HuH-7.5 (cell line): ENCODE measurements at places on chromosomes 5 and 9.

GRCh38 chr9:123248630-123249029, 19.8 kb downstream of the STRBP start:
- DNase-seq: no peak

DNA sequence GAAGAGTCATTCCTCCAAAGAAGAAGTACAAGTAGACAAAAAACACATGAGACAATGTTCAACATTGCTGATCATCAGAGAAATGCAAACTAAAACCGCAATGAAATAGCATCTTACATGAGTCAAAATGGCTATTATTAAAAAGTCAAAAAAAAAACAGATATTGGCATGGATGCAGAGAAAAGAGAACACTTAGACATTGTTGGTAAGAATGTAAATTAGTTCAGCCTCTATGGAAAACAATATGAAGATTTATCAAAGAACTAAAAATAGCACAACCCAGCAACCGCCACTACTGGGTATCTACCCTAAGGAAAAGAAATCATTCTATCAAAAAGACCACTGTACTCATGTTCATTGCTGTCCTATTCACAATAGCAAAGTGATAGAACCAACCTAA, 157.5 kb downstream of the CHSY3 start:
- no peak for DNase-seq

DNA sequence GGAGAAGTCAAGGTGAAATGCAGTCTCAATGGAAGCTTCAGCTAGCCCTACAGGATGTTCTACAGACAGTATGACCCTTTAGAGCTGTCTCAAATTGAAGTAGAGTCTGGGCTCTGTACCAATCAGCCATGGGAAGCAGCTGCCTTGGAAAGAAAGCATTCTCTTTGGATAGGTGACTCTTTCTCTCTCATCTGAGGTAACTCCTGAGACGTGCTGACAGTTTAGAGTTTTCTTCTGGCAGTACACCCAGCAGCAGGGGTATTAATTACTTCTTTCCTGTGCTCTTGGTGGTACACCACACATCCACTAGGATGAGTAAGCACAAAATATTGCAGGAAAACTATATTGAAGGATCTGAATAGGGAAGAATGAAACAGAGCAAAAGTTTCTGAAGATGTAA, 329.6 kb upstream of the RGMB start:
- no peak for DNase-seq

DNA sequence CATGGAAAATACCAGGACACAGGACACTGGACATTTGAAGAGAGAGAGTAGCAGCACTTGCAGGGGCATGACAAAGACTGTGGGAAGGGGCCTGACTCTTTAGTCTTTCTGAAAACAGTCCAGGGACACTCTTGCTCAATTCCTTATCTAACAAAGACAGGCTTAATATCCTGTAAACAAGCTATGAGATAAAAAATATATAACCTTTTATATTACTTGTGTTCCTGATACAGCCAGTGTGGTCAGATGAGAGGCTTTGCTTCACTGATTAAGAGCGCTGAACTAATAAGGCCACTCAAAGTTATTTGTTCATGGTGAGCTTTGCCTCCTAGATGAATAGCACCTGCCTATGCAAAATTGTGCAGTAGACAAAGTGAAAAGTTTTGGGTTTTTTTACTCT, 518.7 kb downstream of the LRRC70 start:
- no peak for DNase-seq

DNA sequence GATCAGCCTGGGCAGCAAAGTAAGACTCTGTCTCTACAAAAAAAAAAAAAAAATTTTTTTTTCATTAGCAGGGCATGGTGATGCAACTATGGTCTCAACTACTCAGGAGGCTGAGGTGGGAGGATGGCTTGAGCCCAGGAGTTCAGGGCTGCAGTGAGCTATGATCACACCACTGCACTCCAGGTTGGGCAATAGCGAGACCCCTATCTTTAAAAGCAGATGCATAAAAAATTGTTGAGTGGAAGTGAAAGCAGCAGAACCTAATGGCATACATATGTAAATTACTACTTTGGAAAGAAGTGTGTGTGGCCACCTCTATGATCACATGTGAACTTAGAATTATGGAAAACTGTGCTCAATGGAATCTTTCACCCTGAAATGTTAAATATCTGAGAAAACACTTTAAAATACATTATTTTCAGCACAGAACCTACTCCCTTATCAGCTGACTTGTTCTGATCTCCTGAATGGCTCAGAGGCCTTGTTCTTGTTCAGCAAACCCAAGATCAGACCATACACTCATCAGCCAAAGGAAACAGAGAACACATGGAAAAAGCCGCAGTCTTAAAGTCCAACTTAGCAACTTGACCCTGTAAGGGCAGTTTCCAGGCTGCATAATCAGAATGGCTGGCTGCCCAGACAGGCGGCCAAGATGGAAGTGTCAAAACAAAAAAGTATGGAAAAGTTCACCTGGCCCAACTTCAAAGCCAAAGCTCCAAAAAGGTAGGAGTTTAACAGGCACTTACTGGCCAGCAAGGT, 56.5 kb downstream of the SIL1 start:
- DNase-seq: no peak

DNA sequence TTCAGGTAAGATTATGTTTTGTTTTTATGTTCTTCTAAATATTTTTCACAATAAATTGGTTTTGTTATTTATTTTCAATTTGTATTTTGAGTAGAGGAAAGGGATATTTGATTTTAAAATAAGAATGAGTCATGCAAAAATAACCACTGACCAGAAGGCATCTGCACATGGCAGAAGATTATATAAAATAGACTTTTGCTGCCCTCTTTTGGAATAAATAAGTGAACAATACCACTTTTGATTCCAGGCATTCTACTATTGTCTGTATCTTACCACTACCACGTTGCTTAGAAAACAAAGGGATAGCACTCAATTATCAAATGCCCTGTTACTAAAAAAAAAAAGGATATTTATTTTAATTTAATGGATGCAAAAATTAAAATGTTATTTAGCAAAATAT, 227.3 kb upstream of the ITGA1 start:
- no peak for DNase-seq

DNA sequence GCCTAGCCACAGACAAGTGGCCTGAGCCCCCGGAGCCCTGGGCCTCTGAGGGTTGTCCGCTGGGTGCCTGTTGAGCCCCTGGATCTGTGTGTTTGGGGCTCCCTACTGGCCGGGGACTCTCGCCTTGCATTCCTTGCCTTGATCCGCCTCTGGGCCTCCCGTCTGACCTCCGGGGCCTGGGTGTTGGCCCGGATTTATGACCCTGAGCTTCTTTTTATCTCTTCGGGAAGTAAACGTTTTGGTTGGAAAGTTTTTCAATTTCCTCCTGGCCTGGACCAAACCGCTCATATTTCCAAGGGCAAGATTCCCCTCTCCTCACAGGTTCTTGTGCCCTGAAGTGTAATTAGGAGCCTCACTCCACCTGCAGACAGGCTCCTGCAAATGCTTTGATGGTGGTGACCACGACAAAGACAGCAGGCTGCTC, 69.3 kb upstream of the EGFLAM start:
- DNase-seq: no peak

- no peak for DNase-seq
These were observed 1.9 kb upstream of the ZNF79 start for GRCh38 chr9:127422133-127422782.

DNA sequence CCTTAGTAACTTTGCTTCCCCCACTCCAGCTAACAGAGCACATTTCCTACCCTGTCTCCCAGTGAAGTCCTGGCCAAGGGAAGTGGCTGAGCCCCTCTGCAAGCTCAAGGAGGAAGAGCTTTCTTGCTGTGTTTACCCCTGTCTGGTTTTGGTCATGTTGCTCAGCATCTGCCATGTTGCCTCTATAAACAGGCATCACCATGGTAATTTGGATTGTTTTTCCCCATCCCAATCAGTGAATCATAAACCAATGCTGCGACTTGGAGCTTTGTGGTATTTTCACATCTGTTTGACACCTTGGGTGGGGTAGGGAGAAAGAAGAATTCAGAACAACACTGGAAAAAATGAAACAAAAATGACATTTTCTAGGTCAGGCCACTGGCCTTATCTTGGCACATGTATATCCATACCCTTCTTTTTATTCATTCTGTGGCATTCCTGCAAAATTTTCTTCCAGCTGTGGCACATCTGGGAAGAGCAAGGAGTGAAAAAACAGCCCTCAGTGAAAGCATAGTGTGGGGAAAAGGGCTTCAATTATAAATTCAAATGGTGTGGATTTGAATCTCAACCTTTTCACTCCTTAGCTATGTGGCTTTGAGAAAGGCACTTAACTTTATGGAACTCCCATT, 42.5 kb downstream of the SLIT3 start:
- no peak for DNase-seq

DNA sequence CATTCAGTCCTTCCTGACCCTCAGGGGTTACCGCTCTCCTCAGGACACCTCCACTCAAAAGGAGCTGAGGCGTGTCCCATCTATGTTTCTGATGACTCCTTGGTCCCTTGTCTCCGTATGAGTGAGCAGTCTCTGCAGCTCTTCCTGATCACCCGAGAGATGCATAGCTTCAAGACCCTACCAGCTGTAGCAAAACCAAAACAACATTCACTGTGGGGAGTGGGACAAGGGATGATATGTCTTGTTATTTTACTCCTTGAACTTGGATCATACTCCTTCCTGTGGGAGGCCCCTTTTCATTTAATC, 14.4 kb downstream of the GLDC start:
- DNase-seq: no peak

DNA sequence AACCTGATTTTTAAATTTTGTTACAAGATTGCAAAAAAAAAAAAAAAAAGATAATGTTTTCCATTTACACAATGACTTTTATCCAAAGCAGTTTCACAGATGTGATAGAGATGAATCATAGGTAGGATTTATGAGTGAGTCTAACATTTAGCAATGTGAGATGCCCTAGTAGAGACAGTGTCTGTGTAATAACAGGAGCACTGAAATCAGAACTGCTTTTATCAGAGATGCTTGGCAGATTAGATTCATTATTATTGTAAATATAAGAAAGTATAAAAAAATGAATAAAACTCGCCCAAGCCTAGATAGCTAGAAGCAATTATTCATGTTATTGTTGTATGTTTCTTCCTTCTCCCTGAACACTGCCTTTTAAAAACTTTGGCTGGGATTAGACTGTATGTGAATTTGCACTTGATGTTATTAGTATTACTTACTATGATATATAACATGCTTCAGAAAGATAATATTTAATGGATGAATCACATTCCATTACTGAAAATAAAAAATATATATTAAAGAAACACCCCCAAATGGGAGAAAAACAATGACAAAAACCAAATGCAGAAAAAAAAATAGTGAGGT, 567.3 kb upstream of the KLF4 start:
- no peak for DNase-seq

GRCh38 chr9:87097238-87097637, 149.9 kb upstream of the GAS1 start:
- DNase-seq: no peak

DNA sequence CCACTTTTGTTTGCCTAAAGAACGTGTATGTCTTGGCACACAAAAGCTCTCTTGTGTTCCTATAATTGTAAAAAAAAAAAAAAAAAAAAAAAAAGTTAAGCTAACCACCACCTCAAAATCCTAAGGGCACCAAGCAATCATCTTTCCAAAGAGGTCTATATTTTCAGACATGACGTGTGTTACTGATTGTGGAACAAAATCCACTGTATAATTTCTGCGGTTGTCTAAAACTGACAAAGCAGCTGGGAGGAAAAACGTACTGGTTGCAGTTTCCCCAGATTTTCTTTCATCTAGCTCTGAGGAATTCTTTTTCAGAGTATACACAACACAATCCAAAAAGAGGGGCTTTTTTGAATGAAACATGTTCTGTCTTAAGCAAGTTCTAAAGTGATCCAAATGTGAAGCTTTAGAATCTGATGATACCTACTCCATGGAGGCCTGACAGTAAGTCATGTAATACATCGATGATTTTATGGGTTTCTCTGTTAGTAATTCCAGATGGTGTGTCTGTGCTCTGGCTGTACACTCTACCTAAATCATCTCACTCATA, 375.6 kb upstream of the NUDT12 start:
- DNase-seq: no peak

DNA sequence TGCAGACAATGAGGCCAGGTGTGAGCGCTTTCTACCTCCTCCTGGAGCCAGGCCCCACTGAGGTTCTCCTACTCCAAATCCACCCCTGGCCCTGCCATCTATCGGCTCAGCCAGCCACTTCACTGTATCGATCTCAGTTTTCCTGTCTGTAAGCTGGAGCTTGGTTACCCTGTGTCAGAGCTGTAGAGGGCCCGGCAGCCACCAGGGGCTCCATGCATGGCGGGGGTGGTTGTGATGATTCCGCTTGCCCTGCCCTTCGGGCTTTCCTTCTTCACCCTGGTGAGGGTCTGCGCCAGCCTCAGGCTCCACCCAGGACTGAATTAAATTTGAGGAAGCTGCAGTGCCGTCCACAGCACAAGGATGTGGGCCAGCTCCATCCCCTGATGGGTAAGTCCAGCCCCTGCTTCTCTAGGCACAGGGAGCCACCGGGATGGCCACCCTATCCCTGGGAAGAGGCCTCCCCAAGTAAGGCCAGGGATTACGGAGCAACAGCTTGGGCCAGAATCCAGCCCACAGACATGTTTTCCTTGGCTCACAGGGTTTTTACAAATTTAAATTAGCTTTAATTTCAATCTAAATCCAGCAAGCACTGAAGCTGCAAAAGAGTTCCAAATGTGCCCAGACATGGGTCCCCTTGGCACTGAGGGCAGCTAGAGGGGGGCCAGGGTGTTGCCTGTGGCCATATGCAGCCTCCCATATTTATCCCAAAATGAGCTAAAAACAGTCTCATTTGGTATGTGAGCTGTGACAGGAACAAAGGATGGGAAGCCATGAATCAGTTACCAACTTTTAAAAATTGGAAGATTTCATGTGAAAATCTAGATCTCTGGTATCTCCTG, 89.1 kb upstream of the FBXW11 start:
- DNase-seq: no peak

DNA sequence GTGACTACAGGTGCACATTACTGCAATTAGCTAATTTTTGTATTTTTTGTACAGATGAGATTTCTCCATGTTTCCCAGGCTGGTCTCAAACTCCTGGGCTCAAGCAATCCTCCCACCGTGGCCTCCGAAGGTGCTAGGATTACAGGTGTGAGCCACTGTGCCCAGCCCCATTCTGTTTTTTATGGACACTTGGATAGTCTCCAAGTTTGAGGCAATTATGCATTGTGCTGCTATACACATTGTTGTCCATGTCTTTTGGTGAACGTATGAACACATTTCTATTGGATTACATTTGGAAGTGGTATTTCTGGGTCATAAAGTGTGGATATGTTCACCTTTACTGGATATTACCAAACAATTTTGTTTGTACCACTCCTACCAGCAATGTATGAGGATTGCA, 22.4 kb upstream of the PLPP1 start:
- no peak for DNase-seq

- no peak for DNase-seq
These were observed 24.6 kb upstream of the APBA1 start for GRCh38 chr9:69696802-69697201.

GRCh38 chr9:123710299-123710698, 219.6 kb downstream of the DENND1A start:
- DNase-seq: no peak

DNA sequence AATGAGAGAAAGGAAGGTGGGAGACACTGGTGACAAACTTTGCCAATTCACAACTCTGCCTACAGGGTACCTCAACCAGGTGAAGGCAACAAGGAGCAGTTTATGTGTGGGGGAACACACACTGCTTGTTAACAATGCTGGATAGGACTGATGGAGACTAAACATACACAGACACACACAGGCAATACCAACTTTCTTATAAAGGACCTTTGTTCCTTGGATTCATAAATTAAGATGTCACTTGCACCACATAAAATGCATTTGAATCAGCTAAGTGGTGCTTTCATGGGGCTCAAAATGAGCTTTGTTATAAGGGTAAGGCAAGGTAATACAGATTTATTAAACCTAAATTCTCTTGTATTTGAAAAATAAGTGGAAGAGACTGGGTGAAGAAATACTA, 4.0 kb downstream of the TSTD2 start:
- no peak for DNase-seq
